ENCODE measurements at places on chromosomes 6 and 20.
A peak's percentile ranks its signal among the peaks of the same experiment; 100 is the strongest.

- no peak for DNase-seq
Observed at GRCh38 chr6:169093066-169093723, 160.5 kb downstream of the THBS2 start.

- no peak for DNase-seq
Observed at GRCh38 chr6:113627480-113627879, 229.7 kb upstream of the MARCKS start.

DNA sequence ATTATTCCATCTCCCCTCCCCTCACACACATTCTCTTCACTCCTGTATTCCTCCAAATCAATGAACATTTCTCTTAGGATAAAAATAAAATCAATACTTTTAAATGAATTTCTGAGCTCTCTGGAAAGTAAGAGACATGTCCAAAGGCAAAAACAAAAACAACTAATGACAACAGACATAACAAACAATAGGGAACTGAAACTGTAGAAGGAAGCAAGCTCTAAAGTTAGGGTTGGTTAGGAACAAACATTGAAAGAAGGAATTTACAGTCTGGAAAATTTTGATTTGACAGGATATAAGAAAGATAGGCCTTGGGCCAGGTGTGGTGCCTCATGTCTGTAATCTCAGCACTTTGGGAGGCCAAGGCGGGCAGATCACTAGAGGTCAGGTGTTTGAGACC is 17.5 kb upstream of the MYCT1 start:
- no peak for DNase-seq

- DNase-seq, result no peak
Observed at GRCh38 chr6:36928547-36928918, 26.0 kb upstream of the PI16 start.

DNA sequence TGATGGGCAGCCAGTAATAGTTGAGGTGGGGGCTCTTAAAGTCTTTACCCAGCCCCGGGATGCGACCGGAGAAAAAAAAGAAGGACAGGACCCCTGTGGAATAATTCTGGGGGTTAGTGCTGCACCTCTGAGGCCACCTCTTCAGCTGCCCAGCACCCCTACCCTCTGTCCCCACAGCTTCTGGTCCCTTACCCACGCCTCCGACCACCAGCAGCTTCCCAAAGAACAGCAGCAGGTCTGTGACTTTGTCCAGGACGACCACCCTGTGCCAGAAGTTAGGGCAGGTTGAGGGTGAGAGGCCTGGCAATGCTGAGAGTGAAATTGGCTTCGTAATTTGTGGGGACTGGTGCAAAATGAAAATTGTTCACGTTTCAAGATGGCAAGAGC is 2.2 kb upstream of the NEU1 start:
- no peak for DNase-seq

DNA sequence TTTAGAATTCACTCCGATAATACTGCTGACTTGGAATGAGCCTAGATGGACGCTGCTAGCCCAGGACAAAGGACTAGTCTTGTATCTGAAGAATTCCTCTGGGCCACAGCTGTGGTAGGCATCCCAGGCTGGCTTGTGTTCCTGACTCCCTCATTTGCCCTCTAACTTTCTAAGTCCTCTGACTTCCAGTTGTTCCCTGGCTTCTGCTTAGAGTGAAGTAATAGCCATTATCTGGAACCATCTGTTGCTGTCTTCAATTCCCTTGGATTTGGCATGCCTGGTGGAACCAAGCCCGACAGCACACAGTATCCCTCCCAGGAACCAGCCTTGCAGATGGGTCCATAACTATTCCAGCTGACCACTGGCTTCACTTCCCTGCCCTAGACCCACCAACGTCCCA is 376.0 kb downstream of the SYNE1 start:
- DNase-seq, result no peak

DNA sequence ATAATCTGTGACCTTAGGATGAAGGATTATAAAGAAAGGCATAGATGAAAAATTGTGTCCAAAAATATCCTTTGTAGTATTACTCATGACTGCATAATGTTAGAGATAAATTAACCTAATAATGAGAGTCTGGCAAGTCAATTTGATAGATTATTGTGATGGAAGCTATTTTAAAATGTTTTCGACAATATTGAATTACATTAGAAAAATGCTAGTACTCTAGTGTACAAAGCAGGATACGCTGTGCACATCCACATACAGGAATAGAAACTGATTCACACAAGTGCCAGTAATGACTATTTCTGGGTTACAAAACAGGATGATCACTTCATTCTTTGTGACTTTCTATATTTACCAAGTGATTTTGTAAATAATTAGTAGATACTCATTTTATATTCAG is 3.3 kb downstream of the SLC17A2 start:
- DNase-seq, result no peak

GRCh38 chr6:135162678-135163439 is 18.2 kb upstream of the MYB start:
- no peak for DNase-seq

DNA sequence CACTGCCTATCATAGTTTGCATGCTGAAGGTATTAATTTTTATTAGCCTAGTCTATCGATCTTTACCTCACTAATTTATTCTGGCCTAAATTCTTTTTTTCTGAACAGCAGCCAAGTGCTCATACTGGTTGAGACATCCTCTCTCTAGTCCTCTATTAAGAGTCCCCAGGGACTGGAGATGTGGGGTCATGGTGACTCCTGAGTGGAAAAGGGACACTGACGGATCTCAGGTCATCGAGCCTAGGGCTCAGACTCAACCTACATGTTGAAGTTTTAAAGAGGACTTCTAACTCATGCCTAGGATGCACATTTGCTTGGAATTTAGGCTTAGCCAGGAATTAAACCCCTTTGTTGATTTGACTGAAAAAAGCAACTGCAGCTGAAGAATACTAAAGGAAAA is 378.1 kb downstream of the BTBD9 start:
- no peak for DNase-seq

- no peak for DNase-seq
Observed at GRCh38 chr20:9835302-9835701, 3.6 kb downstream of the PAK5 start.

DNA sequence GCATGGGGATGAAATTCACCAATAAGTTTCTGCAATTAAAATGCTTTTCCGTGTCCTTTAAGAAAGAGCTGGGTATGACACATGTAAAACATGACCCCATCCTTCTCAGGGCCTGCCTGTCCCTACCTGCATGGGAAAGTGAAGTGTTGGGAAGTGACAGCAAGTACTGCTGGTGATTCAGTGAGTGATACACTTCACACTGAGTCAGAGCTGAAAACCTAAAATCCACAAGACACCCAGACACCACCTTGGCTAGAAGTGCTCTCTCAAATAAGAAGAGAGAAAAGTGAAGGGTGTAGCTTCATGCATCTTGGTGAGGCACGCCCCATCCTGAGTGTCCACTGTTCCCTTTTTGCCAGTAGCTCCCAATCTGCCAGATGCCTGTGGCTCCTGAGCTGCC is 3.3 kb downstream of the RAB22A start:
- DNase-seq, result no peak

- no peak for DNase-seq
Observed at GRCh38 chr20:44651684-44652423, at the start of gene ADA. Gene ADA, minus strand, starts transcription at chr20:44651699. Its CDS starts 92 bp downstream, at chr20:44651607.

DNA sequence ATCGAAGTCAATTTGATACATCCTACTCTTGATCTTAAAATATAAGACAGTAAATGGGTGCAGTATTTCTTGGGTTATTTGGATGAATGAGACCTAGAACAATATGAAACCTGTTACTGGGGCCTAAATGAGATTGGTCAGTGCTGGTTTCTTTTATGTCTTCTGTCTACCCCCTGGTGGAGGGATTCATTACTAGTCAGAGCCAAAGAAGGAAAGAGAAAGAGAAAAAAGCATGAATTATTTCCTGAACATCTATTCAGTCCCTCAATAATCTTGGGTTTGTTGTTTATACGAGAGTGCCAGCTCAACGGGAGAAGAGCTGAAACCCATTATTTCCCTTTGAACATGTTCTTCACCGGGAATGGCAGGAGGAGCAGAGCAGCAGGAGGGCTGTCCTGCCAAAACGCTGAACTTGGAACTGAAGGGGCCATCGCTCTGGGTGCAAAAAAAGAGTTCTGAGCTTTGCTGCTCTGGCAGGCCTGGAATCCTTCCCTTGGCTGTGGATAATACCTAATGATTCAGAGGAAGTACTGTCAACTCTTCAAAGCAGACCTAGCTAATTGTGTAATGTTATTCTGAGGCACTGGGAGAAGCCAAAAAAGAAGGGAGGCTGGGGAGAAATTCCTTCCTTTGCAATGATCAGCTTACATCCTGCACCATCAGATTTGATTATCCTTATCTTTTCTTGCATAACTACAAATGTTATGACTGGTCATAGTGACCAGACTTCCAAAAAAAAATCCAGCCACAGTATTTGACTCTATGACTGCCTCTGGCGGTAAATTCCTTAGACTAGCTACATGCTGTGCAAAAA is 72.0 kb downstream of the BLOC1S5 start:
- DNase-seq, result no peak

DNA sequence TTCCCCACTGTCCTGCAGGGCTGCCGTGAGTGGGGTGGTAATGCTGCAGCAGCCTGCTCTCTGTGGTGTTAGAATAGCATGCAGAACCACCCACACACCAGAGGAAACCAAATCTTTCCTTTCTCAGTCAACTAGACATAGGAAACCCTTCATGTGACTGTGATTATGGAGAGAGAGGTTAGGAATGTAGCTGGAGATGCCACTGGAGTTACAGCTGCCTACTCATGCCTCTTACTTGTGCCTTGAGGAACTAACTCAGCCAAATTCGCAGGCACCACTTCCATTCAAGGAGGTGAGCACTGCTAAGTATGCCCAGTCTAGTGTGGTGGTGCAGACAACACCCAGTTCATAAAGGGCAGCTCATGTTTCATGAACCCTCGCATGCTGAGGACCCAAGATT is 27.4 kb downstream of the MUC22 start:
- no peak for DNase-seq

DNA sequence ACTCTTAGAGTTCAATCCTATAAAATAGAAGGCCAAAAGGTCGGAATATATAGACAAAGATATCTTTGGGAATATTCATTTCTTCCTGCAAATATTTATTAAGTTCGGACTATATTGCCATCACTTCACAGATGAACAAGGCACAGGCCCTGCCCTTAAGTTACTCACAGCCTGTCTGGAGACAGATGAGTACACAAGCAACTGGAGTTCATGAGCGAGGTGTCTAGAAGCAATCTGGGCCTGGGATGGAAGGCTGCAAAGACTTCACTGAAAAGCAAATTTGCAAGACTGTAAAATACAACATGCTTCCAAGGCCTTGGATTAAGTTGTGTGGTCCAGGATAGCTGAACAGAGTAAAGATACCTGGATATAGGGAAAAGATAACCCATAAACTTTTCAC is 56.7 kb upstream of the CEP85L start:
- DNase-seq, result no peak

- no peak for DNase-seq
Observed at GRCh38 chr6:7166410-7167293, 58.9 kb downstream of the RREB1 start.

- no peak for DNase-seq
Observed at GRCh38 chr6:34205916-34206315, 30.8 kb upstream of the HMGA1 start.

DNA sequence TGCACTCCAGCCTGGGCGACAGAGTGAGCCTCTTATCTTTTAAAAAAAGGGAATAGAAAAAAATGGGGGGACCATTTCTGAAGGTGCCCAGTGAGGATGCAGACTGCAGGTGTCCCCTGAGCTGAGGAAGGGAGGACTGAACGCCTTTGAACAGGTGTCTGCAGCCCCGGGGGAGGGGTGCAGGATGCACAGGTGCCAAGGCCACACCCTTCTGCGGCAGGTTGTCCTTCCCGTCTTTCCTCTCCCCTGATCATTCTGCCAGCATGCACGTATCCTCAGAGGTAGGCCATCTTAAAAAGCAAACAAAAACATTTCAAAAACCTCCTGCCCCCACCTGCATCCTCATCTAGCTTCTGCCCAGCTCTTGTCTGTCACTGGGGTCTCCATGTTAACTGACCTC is 101.3 kb downstream of the MTHFD1L start:
- DNase-seq, result no peak

GRCh38 chr20:47379433-47380150 is 23.1 kb upstream of the ZMYND8 start:
- no peak for DNase-seq

DNA sequence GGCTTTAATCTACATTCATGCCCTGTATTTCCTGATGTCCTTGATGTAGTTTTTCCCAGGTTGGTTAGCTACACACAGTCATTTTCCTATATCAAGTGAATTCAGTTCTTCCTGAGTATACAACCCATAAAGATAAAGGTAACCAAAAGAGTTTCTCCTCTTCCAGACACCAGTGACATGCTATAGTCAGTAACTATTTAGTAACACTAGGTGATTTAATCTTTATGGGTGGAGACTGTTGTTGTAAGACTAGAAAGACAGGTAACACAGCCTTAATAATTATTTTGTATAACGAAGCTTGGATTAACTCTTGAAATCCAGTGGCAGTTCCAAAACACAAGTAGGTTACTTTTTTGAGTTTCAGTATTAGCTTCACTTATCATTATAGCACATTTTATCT is 17.6 kb downstream of the MCUR1 start:
- no peak for DNase-seq

GRCh38 chr6:10305790-10306415 is 109.0 kb downstream of the TFAP2A start:
- DNase-seq, result no peak

GRCh38 chr6:89970609-89971337 is 76.5 kb downstream of the GJA10 start:
- peak; percentile 34 for DNase-seq

- DNase-seq, result no peak
Observed at GRCh38 chr6:1612974-1613306, 3.2 kb downstream of the FOXC1 start.

- DNase-seq, result no peak
Observed at GRCh38 chr6:73870907-73871306, 174.9 kb downstream of the CD109 start.

- DNase-seq, result no peak
Observed at GRCh38 chr6:24145690-24146131, 19.7 kb downstream of the NRSN1 start.

DNA sequence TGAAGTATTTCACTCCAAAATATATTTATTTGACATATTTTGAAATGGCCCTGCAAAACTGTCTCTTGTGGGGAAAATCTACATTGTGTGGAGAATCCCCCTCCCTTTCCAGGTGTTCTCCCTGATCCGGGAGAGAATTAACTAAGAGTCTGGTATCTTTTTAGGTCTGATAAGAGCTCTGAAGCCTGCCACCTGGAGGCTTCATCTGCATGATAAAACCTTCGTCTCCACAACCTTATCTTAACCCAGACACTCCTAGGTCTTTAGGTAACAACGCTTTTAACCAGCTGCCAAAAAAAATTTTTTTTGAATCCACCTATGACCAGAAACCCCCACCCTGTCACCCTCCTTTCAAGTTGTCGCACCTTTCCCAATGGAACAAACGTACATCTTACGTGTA is 43.0 kb downstream of the FAM184A start:
- no peak for DNase-seq

Measured in nucleus accumbens (tissue), 56 donors.